ENCODE measurements at places on chromosomes 1 and 21. TPM values are rescaled to one million over a fixed set of nuclear protein-coding genes. Genes with fewer than 3 reads are reported as not detected.

- H3K27ac ChIP-seq = peak overlapping the region; percentile 62
- DNase-seq = peak; percentile 66
- H3K27me3 ChIP-seq = no peaks in the 10 kb centered on the region
- peaks cover 15% of the 10 kb centered on the region for H3K4me1 ChIP-seq
- peaks cover 8% of the 10 kb centered on the region for H3K36me3 ChIP-seq
- H3K4me3 ChIP-seq = peak overlapping the region; percentile 90
Measured at GRCh38 chr1:145858238-145858900, 512 bp downstream of the PIAS3 start.

DNA sequence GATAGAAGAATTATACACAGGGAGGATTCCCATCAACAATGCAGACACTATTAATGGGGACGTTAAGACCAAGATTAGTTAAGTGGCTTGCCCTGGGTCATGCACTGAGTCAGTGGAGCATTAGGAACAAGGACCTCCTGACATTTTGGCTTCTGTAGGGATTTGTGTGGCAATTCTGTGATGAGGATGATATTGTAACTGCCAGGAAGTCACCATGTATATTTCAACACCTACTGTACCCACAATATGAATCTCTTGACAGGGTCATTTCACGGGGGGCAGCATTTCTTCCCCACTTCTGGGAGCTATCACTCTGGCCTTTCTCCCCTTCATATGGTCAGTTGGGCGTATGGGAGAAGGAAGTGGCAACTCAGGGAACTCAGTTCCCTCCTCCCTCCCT lies 134.9 kb downstream of the RUNX1 start:
- no peaks in the 10 kb centered on the region for H3K36me3 ChIP-seq
- H3K27me3 ChIP-seq = no peaks in the 10 kb centered on the region
- H3K4me1 ChIP-seq = peaks cover 52% of the 10 kb centered on the region
- H3K4me3 ChIP-seq = no peak overlapping the region

DNA sequence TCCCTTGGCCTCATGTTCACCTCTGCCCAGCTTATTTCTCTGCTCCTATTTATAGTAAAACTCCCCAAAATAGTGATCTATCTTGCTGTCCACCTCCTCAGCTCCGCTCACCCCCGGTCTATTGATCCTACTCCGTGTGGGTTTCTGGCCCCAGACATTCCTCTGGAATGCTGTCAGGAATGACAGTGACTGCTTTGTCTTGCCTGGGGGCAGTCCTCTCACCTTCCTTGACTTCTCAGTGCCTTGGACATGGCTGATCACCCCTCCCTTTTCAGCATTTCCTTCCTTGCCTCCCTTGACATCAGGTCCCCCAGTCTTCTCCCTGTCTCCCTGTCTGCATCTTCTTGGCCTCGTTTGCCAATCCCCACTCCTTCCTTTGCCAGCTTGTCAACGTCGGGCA lies 108.1 kb upstream of the BACE2 start:
- peaks cover 3% of the 10 kb centered on the region for H3K27me3 ChIP-seq
- no peaks in the 10 kb centered on the region for H3K4me1 ChIP-seq
- H3K27ac ChIP-seq = no peak overlapping the region
- DNase-seq = no peak
- H3K4me3 ChIP-seq = no peak overlapping the region

- H3K27ac ChIP-seq = no peak overlapping the region
- no peaks in the 10 kb centered on the region for H3K36me3 ChIP-seq
- no peak overlapping the region for H3K4me3 ChIP-seq
- no peaks in the 10 kb centered on the region for H3K27me3 ChIP-seq
- no peaks in the 10 kb centered on the region for H3K4me1 ChIP-seq
Measured at GRCh38 chr1:59564192-59564891, 250.4 kb upstream of the HOOK1 start.

GRCh38 chr1:230919207-230919606 lies 50.9 kb upstream of the C1orf198 start:
- H3K4me3 ChIP-seq = no peak overlapping the region
- no peak overlapping the region for H3K27ac ChIP-seq
- H3K36me3 ChIP-seq = peaks cover 21% of the 10 kb centered on the region
- no peaks in the 10 kb centered on the region for H3K4me1 ChIP-seq
- DNase-seq = no peak

DNA sequence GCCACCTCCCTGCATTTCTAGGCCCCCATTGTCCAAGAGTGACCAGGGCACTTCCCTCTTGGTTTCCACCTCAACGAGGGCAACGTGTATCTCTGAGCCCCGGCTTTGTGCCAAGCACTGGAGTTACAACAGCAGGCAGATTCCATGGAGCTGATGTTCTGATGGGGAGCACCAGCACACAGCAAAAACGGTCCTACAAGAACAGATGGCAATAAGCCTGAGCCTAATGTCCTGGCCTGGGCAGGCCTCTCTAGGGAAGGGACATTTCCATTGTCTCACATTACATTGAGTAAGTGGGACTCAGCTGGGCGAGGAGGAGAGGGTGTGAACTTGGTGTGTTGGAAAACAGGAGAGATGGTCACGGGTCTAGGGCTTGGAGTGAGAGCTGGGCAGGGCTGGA lies 27.2 kb upstream of the NPPB start:
- no peak overlapping the region for H3K27ac ChIP-seq
- no peaks in the 10 kb centered on the region for H3K4me1 ChIP-seq
- DNase-seq = no peak

The OR2M2 gene
- not detected for total RNA-seq

The OR2M3 gene
- total RNA-seq = not detected

The UBE2U gene
- total RNA-seq = not detected

The GPR161 gene
- total RNA-seq = 0.88 TPM

The SH2D5 gene
- 0.12 TPM for total RNA-seq

Measured in activated CD4-positive, alpha-beta memory T cell treated with anti-CD3 and anti-CD28 coated beads for 36 hours (primary cell).